Mucosa of descending colon (tissue), 3 donors: ENCODE measurements at places on chromosomes 3 and 15. TPM values are rescaled to one million over a fixed set of nuclear protein-coding genes. Genes with fewer than 3 reads are reported as not detected.

TPRG1 gene
- 3.2 TPM for total RNA-seq

ZNF619 gene
- total RNA-seq: 6.5 TPM

LMOD3 gene
- total RNA-seq: 0.13 TPM

TUSC7 gene
- not detected for total RNA-seq

ARGFX gene
- not detected for total RNA-seq

DNASE1L3 gene
- 3.3 TPM for total RNA-seq

CCRL2 gene
- total RNA-seq: 10.2 TPM

HSPBAP1 gene
- total RNA-seq: 6.6 TPM

MYO5C gene
- total RNA-seq: 81.6 TPM

BSN gene
- 0.17 TPM for total RNA-seq

GAP43 gene
- 0.96 TPM for total RNA-seq

UBXN7 gene
- 74.8 TPM for total RNA-seq

CLRN1 gene
- not detected for total RNA-seq

ZNF106 gene
- total RNA-seq: 45.8 TPM

MYL3 gene
- 3.1 TPM for total RNA-seq

ESYT3 gene
- 15.1 TPM for total RNA-seq

C3orf85 gene
- 13.0 TPM for total RNA-seq

- DNase-seq: no peak
Observed at GRCh38 chr15:59587085-59587826, 24.3 kb upstream of the GCNT3 start.

DNA sequence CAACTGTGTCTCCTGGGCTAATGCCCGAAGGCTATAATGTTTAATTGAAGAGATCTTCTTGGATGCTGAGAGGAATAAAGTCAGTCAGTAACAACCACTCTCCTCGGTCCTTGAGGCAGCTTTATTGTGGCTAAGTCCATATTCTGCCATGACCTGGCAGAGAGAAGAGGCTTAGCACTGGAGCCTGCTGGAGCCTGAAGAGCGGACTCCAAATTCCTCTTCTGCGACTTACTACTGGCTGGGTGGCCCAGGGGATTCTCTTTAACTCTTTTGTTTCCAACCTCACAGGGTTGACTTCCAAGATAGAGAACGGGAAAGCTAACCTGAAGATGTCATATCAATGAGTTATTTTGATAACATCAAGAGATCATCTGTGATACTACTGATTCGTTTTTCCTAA, 71.1 kb downstream of the MYO1E start:
- DNase-seq: no peak

DNA sequence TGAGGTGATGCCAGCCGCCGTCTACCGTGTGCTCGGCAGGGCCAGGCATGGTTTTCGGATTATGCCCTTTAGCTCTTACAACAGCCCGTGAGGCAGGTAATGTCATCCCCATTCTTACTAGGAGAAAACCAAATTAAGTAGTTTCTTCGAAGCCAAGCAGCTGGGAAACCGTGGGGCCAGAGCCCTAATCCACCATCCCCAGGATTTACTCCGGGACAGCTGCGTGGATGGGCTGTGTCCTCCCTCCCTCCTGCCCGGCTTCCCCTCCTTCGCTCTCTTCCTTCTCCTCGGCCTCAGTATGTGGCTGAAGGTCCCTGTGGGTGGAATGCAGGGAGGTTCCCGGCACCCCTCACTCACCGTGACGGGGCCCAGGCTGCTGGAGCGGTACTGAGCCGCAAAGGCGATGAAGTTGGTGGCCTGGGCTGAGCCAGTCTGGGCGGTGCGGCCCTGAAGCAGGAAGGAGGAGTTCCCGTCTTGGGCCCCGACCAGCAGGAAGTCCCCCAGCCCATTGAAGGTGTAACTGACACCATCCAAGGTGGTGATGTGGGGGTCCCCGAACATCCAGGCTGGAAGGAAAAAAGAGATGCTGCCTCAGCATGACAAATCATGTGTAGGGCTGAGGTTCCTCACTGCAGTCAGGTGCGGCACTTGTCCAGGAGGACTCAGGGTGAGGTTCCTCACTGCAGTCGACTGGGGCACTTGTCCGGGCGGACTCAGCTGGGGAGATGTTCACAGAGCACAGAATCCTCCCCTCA, 42.5 kb downstream of the MUC20 start:
- no peak for DNase-seq

GRCh38 chr3:71492566-71492965, 91.0 kb downstream of the FOXP1 start:
- DNase-seq: no peak

- DNase-seq: no peak
Observed at GRCh38 chr15:29129926-29130325, 139.7 kb downstream of the NSMCE3 start.

- DNase-seq: no peak
Observed at GRCh38 chr3:34929036-34929435, 710.3 kb upstream of the ARPP21 start.

- DNase-seq: no peak
Observed at GRCh38 chr15:75045332-75046015, 22.1 kb downstream of the PPCDC start.

- no peak for DNase-seq
Observed at GRCh38 chr3:76436894-76437293, 603.0 kb upstream of the ROBO2 start.

DNA sequence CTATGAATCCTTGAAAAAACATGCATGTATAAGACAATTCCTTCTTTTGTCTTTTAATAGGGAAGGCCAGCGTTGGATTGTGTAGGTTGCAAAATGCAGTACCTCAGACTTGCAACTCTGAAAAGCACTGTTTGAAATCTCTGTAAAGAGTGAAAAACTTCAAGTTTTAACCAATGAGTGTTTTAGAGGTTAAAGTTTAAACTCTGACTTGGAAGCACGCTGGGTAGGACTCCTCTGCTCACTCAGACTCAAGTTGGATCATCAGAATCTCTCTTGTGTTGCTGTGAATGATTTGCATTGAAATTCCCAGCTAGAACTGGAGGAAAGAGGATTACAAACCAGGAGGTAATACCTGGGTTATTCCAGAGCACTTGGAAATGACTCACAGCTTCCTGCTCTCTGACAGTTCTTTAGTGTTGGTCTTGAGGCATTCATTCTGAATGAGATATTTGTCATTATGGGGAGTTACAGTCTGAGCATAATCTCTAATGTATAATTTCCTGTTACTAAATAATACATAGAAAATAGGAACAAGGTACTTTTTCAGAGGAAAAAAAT, 49.1 kb downstream of the PLS1 start:
- DNase-seq: no peak

- no peak for DNase-seq
Observed at GRCh38 chr3:71011565-71012287, 571.8 kb downstream of the FOXP1 start.

DNA sequence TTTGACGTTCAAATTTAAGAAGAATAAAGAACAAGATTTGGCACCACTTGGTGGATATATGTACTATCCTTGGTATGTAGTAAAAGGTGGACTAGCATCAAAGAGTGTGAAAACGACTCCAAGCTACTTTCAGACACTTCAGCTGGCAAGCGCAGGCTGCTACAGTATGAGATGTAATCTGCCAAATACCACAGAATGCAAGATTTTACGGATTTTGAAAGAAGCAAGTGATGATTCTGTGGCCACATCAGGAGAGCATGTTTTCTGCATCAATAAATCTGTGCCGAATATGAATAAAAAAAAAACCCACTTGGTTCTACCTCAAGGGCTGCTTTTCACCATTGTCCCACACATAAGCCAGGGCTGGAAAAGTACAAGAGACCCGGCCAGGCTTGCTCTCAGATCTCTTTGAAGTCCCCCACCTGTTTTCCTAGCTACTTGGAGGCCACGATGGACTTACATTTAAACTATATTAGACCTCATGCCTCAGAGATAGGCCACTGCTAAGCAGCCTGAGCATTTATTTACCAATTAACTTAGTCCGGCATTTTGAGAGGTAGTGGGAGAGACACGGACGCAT, 37.4 kb downstream of the MYO1E start:
- no peak for DNase-seq

GRCh38 chr3:137105277-137105977, 147.6 kb downstream of the IL20RB start:
- DNase-seq: peak; percentile 48

- DNase-seq: peak; percentile 97
Observed at GRCh38 chr3:158570999-158571702, at the start of gene MLF1. Gene MLF1 (plus strand): TSS chr3:158571194. CDS start chr3:158571301, 107 bp downstream.

DNA sequence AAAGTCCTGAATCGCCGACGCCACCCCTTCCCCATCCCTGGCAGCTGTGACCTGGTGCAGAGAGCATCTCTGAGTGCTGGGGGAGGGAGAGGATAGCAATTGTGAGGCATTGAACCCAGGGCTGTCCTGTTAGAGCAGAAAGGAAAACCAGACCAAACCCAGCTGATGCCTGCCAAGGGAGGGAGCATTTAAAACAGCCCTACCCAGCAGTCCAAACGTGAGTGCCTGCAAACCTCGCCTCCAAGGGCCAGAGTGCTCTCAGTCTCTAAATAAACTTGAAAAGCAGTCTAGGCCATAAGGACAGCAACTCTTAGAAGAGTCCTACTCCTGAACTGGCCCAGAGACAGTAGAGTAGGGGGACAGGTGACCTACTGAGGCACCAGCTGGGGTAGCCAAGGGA, 20.0 kb upstream of the LARS2 start:
- no peak for DNase-seq

GRCh38 chr15:36545467-36545992, 33.9 kb upstream of the CDIN1 start:
- no peak for DNase-seq

DNA sequence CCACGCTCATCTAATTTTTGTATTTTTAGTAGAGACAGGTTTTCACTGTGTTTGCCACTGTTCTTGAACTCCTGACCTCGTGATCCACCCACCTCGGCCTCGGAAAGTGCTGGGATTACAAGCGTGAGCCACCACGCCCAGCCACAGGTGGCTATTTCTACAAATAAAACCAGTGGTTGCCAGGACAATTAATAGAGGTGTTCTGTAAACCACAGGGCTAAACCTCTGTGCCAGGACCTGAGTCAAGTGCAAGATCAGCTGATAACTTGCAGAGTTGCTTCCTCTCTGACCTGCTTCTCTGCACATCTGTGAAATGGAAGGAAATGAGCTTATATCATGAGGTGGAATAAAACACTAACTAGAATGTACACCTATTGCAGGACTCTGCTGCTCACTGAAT, 72.8 kb downstream of the CD200R1L start:
- DNase-seq: no peak

DNA sequence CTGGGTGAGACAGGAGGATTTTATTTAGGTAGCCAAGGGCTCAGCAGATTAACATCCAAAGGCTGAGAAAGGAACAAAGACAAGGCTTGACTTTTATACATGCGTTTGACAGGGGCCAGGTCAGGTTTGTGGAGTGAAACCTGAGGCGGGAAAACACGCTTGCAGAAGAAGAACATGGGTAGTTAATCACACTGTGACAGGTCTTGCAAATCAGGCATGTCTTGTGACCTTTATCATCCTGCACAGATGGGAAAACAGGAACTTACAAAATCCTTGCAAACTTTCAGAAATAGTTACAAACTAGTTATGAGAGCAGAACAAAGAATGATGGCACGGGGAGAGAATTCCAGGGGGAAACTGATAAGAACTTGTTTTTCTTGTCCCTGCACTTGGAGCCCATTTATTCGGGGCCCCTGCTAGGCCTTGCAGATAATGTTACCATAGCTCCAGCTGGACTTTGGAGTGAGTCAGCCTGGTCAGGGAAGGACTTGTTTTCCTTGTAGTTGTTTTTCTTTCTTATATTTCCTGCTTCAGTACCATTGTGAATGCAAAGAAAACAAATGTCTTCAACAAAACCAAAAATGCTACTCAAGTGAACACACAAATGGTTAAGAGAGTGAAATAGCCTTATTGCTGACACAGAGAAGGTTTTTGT, 965.9 kb upstream of the ROBO1 start:
- peak; percentile 76 for DNase-seq

- peak; percentile 73 for DNase-seq
Observed at GRCh38 chr3:42544492-42545283, 37.1 kb downstream of the SEC22C start.

DNA sequence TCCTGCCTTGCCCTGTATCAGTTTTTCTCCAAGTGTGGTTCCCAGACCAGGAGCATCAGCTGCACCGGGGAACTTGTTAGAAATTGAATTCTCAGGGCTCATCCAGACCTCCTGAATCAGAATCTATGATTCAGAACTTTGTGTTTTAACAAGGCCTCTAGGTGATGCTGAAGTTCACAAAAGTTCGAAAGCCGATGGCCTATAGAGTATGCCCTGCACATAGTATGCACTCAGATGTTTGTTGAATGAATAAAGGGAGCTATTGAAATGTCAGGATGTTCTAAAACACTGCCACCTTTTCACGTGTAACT, 664 bp upstream of the LARP6 start:
- DNase-seq: no peak

- no peak for DNase-seq
Observed at GRCh38 chr3:185630182-185630622, 44.1 kb downstream of the SENP2 start.

GRCh38 chr3:143329567-143330211, 210.1 kb downstream of the CHST2 start:
- DNase-seq: no peak

DNA sequence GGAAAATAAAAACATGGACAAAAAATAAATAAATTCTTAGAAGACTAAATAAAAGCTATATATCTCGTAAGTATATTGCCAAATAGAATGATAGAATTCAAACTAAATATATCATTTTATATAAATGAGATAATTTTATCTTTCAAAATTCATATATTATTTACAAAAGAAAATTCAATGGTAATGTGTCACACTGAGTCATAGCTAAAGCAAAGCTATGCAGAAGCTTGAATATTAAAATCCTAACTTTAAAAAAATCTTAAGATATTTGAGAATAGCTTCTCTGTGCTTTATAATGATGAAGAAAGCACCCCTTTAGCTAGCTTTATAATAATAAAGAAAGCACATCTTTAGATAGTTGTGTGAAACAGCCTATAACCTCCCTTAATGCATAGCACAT, 1010.8 kb downstream of the OTOL1 start:
- DNase-seq: no peak

DNA sequence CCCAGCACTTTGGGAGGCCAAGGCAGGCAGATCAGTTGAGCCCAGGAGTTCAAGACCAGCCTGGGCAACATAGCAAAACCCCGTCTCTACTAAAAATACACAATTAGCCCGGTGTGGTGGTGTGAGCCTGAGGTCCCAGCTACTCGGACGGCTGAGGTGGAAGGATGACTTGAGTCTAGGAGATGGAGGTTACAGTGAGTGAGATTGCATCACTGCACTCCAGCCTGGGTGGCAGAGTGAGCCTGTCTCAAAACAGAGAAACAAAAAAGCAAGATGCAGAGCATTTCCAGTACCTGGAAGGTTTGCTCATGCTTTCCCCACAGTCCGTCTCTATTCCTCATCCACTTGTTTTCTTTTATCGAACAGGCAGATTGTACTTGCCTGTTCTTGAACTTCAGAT, 3.8 kb upstream of the PDIA5 start:
- DNase-seq: no peak

- DNase-seq: no peak
Observed at GRCh38 chr3:127629467-127630403, 750 bp downstream of the PODXL2 start.
